ENCODE measurements at places on chromosomes 6 and 20.

GRCh38 chr6:17470202-17470937, 77.0 kb downstream of the CAP2 start:
- DNase-seq: no peak

DNA sequence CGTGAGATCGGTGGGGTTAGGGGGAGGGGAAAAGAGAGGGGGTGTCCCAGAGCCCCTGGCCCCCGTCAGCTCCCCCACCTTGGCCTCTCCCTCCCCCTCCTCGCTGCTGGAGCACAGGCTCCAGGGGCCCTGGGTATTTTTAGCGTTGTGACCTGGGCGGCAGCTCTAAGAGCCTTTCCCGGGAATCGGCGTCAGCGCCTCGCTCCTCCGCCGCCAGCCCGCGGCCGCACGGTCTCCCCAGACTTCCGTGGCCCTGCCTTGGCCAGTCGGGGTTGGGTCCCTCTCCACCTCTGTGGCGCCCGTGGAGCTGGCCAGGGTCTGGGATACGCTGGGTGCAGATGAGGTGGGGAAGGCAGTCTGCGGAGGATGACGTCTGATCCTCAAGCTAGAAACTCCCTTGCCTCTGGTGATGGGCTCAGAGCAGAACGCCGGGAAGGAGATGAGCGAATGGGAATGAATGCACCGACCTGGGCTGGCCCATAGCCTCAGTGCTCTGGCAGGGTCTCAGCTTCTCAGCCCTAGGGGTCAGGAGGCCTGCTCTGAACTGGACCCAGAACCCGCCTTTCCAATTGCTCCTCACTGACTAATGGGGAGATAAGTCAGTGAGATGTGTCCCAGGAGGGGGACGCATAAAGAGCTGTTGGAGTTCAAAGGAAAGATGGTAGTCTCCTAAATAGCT, 883 bp upstream of the DBNDD2 start:
- peak; percentile 66 for DNase-seq

DNA sequence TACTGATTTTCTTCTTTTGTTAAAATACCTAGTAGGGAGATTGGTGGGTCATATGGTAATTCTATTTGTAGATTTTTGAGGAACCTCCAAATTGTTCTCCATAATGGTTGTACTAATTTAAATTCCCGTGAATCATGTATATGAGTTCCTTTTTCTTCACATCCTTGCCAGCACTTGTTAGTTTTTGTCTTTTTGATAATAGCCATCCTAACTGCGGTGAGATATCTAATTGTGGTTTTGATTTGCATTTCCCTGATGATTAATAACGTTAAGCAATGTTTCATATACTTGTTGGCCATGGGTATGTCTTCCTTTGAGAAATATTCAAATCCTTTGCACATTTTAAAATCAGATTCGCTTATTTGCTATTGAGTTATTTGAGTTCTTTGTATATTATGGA, 110.9 kb downstream of the JAG1 start:
- no peak for DNase-seq

GRCh38 chr6:126743076-126743475, 375.4 kb upstream of the RSPO3 start:
- no peak for DNase-seq

- no peak for DNase-seq
Measured at GRCh38 chr6:16582446-16583143, 178.7 kb downstream of the ATXN1 start.

- DNase-seq: no peak
Measured at GRCh38 chr6:72080260-72080941, 194.1 kb downstream of the RIMS1 start.

DNA sequence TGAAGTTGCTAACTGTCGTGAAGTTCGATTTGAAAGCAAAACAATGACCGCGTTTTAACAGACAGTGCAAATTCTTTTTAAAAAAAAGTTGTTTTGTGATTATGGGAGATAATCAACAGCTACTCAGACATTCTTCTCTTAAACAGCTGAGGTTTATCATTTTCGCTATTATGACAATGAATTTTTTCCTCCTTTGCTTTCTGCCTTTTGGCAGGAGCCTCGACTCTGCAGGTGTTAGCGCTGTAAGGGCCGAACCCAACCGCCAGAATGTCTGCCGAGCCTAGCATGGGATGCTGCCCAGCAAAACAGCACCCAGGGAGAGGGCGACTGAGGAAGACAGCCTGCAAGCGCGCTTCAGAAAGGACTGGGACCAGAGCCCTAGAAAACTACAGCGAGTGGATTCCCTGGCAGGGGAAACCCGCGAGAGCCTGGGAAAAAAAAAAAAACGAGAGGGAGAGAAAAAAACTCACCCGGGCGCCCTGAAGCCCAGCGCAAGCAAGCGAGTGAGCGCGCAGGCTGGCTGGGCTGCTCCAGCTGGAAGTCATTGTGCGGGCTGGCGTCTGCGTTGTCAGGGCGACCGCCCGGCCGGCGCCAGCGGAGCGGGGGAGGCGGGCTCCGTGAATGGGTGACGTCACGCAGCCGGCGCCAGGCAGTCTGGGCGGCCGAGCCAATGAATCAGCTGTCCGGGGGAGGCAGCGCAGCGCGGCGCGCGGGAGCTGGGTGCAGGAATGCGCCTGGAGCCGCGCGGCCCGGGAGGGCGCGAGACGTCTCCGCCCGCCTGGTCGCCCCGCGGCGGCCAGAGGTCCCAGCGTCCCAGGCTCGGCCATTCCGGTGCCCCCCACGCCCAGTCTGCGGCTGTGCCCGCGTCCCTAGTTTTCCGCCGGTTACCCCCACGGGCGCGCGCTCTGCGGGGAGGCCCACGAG, 32.7 kb upstream of the ID4 start:
- DNase-seq: peak; percentile 97

GRCh38 chr20:9794831-9795230, 44.0 kb downstream of the PAK5 start:
- DNase-seq: no peak

DNA sequence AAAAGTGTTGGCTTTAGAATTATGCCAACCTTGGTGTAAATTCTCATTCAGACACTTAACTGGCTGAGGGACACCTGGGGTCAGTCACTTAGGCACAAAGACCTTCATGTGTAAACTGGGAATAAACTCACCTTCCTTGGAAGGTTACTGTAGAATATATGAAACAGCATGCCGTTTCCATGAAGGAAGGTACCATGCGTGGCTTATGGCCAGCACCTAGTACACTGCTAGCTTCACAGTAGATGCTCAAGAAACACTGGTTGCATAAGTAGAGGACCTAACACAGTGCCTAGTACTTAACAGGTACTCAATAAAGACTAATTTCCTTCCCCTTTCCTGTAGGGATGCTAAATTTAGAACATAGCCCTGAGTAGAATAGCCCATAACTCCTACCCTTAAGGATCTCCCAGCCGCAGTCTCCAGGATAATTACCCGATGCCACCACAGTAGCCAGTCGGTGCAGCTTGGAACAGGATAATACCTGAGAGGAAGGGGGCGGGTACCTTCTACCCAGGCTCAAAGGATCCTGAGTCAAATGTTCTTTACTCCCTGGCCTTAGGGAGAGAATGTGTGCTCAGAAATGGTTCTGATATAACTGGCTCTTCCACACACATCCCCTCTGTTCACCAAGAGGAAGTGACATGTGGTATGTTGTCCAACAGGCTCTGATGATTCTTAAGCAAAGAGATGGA, 3.6 kb downstream of the BCL2L1 start:
- DNase-seq: no peak

DNA sequence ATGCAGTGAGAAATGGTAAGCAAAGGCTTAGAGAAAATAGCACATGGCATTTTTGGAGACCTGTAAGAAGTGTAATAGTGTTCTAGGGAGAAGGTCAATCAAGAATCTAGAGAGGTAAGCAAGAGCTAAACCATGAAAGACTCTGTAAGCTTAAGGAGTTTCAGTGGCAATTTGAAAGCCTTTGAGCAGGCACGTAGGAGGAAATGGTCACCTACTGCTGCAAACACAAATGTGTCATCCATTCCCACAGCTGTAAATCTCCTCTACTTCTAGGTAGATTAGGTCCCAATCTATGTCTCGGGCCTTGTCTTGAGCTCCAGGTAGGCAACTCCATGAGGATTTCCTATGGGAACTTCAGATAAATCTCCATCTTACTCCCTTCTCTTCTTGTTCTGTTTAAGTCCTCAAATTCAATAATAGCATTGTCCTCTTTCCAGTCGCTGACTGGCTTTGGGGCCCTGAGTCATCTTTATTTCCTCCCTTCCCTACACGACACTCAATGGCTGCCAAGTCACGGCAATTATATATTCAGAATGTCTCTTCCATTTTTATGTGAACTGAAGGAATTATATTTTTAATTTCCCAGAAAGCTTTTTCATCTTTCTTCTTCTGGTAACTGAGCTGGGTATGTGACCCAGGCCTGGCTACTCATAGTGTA, 24.2 kb upstream of the PAQR8 start:
- DNase-seq: no peak

GRCh38 chr6:148521158-148521557, 178.5 kb downstream of the SASH1 start:
- no peak for DNase-seq

GRCh38 chr6:124722141-124722878, 239.9 kb upstream of the RNF217 start:
- no peak for DNase-seq

Measured in Ammon's horn (tissue), 1 donor.